Endothelial cell (in vitro differentiated cells): ENCODE measurements at places on chromosomes 3 and 15.

DNA sequence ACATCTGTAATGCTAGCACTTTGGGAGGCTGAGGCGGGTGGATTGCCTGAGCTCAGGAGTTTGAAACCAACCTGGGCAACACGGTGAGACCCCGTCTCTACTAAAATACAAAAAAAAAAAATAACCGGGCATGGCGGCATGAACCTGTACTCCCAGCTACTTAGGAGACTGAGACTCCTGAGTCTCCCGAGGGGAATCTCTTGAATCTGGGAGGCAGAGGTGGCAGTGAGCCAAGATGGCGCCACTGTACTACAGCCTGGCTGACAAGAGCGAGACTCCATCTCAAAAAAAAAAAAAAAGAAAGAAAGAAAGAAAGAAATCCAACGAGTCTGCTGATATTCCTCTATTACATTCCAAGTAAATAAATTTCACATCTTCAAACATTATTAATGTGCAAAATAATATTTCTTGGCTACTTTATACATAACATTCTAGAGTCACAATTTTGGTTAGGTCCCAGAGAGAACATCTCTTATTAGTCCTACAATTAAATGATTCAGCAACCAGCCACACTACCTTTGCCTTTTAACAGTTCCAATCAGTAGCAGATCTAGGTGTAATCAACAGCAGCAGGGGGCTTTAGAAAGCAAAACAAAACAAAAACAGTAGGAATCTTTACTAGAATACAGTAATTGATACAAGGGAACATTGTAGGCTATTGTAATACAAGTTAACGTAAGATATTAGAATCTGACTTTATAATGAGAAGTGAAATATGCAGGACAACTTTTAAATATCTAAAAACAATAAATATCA lies 195.8 kb downstream of the TBC1D5 start:
- no peak for DNase-seq

- no peak for DNase-seq
Measured at GRCh38 chr15:95874637-95875036, 455.9 kb upstream of the NR2F2 start.

DNA sequence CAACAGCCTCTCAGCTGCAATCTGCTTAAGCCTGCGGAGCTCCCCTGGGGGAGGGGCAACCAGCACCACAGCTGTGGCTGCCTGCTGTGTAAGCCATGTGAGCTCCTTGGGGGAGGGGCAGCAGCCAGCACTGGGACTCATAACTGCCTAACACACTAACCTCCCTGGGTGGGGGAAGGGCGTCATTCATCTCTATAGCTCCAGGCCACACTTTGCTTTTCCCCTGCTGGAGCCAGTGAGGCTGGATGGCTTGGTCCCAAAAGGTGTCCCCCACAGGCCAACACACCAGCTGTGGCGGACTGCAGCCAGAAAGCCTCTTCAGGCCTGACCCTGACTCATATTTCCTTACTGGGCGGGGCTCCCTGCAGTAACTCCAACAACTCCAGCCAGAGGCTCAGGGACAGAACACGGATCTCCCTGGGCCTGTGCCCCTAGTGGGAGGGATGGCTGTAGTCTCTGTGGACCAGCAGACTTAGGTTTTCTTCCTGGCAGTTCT lies 129.8 kb downstream of the PPM1L start:
- no peak for DNase-seq

DNA sequence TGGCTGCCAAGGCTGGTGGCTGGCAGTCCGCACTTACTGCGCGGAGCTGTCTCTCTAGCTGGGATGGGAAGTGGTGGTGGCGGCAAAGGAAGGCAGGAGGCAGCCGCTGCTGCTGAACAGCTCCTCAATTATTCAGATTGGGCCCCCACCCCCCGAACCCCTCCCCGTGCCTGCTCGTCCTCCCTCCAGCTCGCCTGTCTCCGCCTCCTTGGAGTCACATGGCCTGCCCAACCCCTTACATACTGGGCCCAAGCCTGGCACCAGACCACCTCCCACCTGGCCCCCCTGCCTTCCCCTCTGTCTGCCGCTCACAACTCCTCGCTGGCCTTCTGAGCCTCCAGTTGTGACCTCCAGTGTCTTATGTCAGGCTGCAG lies at the start of gene SLC7A14:
SLC7A14 (minus strand) TSS at position 139 of the 374 bp plus-strand sequence. CDS start 59,139 bp downstream, outside the sequence.
- DNase-seq, result no peak

DNA sequence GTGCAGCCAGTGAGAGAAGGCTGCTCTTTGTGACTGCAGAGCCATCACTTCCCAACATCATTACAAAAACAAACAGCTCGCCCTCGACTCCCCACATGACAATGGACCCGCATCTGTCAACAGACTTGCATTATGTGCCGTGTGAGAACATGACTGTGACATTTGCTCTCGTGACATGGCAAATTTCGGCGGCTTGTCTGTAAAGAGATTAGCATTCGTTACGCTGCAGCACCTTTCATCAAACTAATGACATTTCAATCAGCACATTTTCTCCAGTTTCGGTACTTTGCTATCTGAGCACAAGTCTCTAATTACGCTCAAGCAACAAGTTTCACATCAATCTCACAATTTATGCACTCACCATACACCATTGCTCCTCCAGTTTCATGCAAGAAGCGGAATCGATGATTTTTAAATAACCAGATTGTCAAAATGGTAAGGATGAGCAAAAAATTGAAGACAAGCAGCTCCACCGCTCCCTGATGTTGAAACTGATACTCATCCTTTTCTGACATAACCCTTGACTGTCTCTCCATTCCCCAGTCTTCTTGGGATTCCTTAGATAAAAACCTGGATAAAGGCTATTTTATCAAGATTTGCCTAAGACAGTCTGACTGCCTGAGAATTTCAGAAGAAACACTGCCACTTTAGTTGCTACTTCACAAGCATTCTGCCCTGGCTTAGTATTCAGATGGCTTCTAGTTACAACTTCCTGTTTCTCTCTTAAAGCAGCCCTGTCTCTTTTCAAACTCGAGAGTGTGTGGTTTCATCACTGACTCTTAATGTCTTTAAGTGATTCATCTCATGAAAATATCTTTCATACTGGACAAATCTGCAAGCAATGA lies at the start of gene SLC9A9:
SLC9A9 (minus strand) TSS at position 682 of the 845 bp plus-strand sequence; CDS start at position 536, 146 bp downstream.
- peak; percentile 13 for DNase-seq

- DNase-seq, result no peak
Measured at GRCh38 chr3:127749787-127750225, 72.5 kb downstream of the MGLL start.

DNA sequence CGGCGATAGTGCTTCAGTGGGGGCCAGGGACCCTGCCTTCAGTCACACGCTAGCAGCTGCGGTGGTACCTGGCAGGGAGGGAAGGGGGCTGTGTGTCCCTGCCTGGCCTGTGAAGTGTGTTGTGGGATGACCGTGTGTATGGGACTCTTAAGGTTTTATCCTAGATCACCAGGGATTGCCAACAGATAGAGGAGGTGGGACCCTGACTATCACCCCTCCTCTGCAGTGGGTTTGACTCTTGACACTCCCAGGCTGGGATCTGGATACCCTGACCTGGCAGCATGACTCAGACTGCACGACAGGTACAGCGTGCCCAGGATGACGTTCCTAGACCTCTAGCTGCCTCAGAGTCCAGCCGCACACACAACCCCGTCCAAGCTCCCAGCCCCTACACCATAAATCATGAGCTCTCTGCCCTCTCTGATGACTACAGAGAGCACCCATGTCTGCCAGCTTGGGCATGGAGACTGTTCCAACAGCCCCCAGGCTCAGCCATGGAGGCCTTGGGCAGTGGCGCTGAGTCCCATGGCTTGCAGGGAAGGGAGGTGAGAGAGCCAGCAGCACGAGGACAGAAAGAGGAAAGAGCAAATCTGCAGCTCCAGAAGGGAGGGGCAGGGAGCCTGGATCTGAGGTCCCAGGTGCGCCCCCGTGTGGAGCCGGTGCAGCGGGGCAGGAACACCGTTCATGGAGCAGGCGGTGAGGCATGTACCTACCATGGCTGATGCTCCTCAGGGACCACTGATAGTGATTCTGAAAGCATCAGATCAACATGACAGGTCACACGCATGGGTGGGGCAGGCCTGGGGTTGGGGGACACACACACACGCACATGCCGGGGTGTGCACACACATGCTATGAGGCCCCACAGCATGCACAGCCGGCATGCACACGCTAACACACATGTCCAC lies 71.0 kb downstream of the ADAMTS7 start:
- peak; percentile 83 for DNase-seq

- peak; percentile 31 for DNase-seq
Measured at GRCh38 chr3:167493244-167493643, 19.4 kb upstream of the SERPINI2 start.

DNA sequence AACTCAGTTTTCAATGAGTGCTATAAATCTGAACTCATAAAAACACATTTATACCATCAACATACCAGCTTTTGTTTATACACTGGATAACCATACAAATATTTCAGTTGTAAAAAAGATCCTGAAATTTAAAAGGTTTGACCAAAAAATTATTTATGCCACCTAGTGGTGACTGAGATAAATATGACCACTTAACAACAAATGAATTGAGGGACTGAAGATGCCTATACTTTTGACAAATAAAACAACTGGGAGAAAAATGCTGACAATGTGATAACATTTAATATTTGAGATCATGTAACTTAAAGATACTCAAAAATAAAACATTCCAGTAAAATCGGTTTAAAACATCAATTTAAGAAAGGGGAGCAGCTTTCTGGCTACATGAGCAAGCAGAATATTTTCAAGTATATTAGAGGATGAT lies 30.4 kb downstream of the ATG3 start:
- no peak for DNase-seq

- DNase-seq, result peak; percentile 1
Measured at GRCh38 chr3:13710251-13710650, 161.3 kb downstream of the FBLN2 start.

GRCh38 chr3:158531334-158531733 lies 39.7 kb upstream of the MLF1 start:
- no peak for DNase-seq

DNA sequence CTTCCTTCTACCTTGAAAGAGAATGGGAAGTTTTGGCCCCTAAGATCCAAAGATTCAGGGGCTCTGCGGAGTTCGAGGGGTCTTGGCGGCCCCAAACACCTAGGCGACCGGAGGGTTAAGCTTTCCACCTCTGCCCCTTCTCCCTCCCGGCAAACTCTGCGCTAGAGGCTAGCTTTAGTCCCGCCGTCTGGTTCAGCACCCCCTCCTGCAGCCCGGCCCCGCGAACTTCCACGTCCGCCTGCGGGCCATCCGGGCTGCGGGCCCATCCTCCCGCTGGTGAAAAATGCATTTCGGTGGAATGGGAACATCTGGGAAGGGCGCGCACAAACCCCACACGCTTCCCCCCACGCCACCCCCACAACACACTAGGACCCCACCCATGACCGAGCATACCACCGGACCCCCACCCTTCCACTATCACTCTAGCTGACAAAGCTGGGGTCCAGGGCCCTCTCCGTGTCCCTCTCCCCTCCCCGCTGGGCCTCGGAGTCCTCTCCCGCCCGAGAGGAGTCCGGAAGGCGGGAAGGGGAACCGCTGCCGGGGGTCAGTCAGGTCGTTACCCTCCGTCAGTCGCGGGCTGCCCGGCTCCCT lies 1.0 kb downstream of the SHOX2 start:
- peak; percentile 25 for DNase-seq

DNA sequence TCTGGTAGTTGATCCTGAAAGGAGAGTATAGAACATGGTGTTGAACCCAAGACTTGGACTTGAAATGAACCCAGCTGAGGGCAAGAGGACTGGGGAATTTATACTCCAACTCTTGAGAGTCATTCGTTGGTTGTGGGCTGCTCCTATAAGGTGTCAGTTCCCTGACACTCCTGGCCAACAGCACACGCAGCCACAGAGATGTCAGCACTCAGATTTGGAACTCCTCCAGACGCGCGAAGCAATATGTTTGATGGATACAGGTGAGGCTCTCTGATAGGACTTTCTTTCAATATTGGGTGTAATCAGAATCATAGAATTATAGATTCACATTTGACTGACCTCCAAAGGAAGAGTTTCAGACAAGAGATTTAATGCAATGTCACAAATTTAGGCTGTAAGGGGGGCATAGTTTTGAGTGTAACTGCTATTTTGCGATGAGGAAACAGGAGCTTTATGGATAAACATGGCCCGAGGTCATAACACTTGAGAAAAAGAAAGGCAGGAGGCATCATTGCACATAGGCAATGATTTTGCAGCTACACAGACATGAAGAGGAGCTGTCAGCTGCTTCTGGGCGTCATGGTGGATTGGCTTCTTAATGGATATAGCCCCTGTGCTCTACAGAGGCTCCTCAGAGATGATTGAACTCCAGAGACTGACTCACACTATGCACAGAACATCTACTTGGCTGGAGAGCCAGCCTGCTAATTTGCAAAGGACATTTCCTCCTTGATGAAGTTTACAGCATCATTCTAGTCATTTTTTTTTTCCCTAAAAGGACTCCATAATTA lies 569.2 kb upstream of the RGMA start:
- DNase-seq, result no peak

DNA sequence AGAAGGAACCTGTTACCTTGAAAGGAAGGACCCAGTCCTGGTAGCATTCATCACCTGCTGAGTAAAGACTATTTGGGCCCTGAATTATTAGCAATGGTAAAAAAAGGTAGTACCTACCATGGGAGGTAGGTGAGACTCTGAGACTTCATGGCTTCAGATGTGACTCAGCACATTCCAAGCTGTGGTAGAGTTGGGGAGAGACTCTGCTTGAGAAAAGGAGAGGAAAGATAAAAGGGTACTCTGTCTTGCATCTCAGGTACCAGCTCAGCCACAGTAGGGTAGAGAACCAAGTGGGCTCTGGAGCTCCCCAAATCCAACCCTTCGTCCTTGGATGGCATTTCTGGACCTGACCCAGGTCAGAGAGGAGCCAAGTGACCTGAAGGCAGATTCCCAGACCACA lies 430.4 kb downstream of the TBL1XR1 start:
- no peak for DNase-seq

DNA sequence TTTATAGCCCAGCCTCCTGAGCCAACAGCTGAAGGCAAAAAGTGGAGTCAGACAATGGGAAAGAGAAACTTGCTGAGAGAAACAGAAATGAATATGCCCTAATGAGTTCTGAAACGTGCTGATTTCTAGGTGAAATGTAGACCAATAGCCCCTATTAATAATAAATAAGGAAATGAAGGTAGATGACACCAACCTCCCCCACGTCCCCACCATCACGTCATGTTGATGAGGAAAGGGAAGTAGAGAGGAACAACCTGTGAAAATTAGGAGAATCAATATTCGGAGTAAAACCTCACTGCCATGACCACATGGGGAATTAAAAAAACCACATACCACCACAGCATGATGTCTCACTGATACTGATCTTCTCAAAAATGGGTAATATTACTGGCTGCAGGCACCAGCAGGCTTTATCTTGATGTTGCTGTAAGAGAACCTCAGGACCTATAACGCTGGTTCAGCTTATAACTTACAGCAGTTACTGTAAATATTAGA lies 64.0 kb downstream of the KAT2B start:
- DNase-seq, result no peak

DNA sequence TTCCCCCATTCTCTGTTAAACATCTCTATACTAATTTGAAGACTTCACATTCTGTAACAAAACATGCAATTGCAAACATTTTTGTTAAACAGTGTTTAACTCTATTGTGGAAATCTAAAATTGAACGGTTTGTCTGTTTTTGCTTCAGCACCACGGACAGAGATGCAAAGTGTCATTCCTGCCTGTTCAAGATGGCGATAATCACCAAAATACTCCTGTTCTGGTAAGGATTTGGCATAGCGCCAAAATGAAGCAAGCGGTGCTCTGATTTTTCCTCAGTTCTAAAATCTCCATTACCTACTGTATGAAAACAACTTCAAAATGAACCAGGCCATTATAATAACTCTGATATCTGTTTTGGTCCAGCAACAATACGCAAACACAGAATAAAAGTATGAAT lies 129.7 kb upstream of the TUSC7 start:
- peak; percentile 21 for DNase-seq
